ENCODE measurements at places on chromosomes 5 and 9. TPM values are rescaled to one million over a fixed set of nuclear protein-coding genes. Genes with fewer than 3 reads are reported as not detected.
A peak's percentile ranks its signal among the peaks of the same experiment; 100 is the strongest.

The PCDHGA5 gene
- 3.1 TPM for total RNA-seq

The ELOVL7 gene
- total RNA-seq = 2.0 TPM

The MEGF10 gene
- 1.0 TPM for total RNA-seq

The C9 gene
- total RNA-seq = 0.55 TPM

The TLX3 gene
- not detected for total RNA-seq

DNA sequence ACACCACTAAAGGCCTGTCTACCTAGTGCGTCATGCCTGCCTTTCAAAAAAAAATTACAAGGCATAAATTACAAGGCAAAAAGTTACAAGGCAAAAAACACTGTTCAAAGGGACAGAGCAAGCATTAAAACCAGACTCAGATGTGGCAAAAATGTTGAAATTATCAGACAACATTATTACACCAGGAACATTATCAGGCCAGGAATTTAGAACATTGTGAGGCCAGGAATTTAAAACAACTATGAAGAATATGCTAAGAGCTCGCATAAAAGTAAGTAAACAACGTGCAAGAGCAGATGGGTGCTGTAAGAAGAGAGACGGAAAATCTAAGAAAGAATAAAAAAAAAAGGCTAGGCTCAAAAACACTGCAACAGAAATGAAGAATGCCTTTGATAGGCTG is 18.2 kb upstream of the MLANA start:
- no peak for DNase-seq

DNA sequence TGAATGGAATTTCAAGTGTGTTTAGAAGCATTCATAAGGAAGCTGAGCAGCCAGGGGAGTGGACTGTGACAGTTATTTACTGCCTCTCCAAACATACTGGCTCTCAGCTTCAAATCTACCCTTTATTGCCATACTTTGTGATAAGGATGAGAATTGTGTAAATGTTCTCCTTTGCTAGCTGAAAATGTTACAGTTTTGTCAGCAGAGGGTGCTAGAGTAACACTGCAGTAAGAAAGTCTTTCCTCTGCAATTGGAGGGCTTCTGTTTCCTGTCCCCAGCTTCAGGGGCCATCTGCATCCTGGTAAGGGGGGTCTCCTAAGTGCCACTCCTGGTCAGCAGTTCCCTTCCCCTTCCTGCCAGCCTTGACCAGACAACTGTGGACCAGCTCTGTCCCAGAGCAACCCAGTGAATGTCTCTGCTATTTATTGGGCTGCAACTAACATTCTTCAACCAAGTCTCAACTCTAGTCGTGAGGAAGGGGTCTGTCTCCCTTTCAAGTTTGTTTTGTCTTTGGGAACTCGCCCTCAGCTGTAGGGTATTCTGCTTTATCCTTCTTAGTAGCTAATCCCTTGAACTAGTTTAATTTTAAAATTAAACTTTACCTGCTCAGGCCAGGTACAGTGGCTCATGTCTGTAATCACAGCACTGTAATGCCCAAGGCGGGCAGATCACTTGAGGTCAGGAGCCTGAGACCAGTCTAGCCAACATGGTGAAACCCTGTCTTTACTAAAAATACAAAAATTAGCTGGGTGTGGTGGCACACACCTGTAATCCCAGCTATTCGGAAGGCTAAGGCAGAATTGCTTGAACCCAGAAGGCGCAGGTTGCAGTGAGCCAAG is 45.3 kb downstream of the RAPGEF6 start:
- no peak for DNase-seq

DNA sequence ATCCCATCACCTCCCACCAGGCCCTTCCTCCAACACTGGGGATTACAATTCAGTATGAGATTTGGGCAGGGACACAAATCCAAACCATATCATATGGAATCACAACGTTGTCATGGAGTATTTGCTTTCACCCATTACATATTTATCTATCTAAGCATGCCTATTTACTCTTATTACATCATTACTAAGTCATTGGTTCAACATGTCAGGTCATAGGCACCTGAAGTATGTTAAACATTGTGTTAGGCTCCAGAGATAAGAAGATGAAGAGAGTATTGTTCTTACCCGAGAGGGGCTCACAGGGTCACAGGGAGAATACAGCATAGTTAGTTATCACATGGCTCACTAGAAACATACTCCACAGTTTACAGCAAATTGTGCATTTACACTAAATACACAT is 150.5 kb downstream of the TMEM161B start:
- no peak for DNase-seq

- no peak for DNase-seq
Observed at GRCh38 chr9:69027355-69028097, 8.0 kb upstream of the FXN start.

The ARHGEF37 gene
- 1.2 TPM for total RNA-seq

- no peak for DNase-seq
Observed at GRCh38 chr5:108528655-108529054, 146.8 kb upstream of the FBXL17 start.

DNA sequence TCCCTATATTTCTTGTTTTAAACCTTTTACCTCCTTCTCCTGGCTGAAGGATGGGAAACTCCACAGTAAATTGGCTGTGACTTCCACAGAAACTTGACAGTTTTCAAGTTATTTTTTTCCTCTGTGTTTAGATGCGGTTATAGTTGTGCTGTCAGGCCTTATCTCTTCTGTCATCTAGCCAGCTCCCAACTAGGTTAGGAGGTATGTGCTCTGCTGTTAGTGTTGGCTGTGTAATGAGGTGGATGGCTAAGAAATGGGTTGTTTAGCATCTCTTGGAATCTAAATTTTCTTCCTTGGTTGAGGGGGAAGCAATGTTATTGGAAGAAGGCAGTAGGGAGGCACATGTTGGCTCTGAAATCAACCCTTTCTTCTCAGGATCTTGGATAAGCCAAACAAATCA is 149.9 kb upstream of the RUSC2 start:
- no peak for DNase-seq

GRCh38 chr5:119287547-119288111 is 68.2 kb upstream of the TNFAIP8 start:
- no peak for DNase-seq

GRCh38 chr9:129287619-129288305 is 109.7 kb upstream of the IER5L start:
- DNase-seq = peak; percentile 67

The NXNL2 gene
- not detected for total RNA-seq

The IRX1 gene
- not detected for total RNA-seq

GRCh38 chr5:126953640-126954039 is 76.7 kb downstream of the MARCHF3 start:
- DNase-seq = no peak

DNA sequence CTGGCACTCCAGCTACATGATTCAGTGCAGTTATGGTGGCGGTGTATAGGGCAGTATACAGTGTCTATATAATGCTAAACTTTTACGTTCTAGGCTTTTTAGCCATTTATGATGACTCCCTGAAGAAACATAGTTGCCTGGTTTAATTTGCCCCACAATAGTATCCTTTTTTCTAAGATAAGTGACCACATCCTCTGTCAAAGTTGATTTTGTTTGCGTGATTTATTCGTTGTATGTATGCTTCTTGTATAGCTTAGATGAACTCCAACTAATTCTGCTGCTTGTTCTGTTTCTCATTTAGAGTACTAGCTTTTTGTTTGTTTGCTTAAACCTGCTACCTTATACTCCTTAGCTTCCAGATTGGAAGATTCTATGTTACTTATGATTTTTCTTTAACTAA is 83.6 kb downstream of the ERMP1 start:
- no peak for DNase-seq

- DNase-seq = no peak
Observed at GRCh38 chr5:144189800-144190429, 19.2 kb downstream of the KCTD16 start.

The RAD23B gene
- total RNA-seq = 91.9 TPM

The N4BP3 gene
- total RNA-seq = 2.2 TPM

DNA sequence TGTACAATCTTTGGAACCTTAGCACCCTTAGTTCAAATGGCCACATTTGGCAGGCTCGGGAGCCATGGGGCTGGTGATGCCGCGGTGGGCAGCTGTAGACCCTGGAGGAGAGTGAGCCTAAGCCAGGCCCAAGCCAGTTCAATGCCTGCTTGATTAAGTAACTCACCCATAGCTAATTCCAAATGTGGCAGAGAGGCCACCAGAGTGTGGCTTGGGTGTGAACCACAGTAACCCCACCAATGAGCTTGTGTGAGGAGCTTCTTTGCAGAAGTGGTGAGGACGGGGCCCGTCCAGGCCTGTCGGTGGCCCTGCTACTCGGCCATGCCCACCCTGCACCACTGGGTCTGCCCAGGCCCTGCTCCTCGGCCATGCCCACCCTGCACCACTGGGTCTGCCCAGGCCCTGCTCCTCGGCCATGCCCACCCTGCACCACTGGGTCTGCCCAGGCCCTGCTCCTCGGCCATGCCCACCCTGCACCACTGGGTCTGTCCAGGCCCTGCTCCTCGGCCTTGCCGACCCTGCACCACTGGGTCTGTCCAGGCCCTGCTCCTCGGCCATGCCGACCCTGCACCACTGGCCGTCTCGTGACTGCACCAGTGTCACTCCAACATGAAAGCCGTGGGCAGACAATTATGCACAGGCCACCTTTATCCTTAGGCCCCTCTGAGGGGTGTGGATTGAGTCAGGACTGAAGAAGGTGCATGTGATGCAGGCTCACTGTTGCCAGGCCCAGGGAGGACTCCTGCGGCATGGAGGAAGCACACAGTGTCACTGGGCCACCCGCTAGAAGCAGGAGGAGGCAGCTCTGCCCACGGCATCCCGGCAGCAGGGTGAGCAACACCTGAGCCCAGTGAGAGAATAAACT is 75.4 kb downstream of the MRPL36 start:
- DNase-seq = no peak

The KIAA1191 gene
- 76.3 TPM for total RNA-seq

- DNase-seq = no peak
Observed at GRCh38 chr5:167678481-167678880, 613.0 kb upstream of the WWC1 start.

DNA sequence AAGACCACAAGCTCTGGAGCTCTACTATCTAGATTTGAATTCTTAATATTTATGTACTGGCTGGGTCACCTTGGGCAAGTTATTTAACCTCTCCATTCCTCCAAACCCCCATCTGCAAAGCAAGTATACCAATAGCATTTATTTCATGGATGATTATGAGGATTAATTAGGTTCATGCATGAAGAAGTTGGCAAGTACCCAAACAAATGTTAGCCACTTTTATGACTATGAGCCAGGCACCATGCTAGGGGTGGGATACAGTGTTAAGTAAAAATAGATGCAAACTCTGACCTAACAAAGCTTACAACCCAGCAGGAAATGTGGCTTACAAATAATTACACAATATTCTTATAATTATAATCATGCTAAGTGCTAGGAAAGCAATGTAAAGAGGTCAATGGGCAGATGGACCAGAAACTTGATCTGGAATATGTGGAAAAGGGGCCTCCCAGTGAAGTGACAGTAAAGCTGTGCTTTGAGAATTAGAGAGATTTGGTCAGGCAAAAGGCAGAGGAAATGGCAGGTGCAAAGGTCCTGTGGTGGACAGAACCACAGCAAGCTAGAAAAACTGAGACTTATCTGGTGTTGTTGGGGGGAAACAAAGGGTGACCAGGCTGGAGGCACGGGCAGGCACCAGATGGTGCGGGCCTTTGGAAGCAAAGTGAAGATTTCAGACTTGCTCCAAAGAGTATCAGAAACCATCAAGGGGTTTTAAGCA is 525.2 kb upstream of the TRPC7 start:
- no peak for DNase-seq

DNA sequence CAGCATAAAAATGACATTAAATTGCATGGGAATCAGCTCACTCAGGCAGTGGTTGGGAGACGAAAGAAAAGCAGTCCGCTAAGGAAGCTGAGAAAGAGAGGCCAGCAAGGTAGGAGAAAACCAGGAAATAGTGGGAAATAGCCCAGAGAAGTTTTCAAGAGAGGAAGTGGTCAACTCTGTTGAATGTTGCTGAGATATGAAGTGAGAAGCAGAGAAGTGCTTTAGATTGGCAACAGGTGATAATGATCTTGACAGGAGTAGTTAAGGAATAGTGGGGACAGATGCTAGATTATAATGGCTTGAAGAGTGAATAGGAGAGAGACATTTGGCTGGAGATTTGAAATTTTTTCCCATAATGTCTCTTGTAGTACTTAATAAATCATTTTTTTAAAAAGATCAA is 30.8 kb downstream of the CNTRL start:
- DNase-seq = no peak

- DNase-seq = no peak
Observed at GRCh38 chr9:105413525-105413924, 34.3 kb upstream of the FSD1L start.

GRCh38 chr5:143986516-143987212 is 174.7 kb downstream of the HMHB1 start:
- no peak for DNase-seq

The ANKRD55 gene
- 8.4 TPM for total RNA-seq

The TMEM252 gene
- total RNA-seq = 0.85 TPM

GRCh38 chr5:81418606-81419005 is 24.7 kb upstream of the ACOT12 start:
- no peak for DNase-seq

DNA sequence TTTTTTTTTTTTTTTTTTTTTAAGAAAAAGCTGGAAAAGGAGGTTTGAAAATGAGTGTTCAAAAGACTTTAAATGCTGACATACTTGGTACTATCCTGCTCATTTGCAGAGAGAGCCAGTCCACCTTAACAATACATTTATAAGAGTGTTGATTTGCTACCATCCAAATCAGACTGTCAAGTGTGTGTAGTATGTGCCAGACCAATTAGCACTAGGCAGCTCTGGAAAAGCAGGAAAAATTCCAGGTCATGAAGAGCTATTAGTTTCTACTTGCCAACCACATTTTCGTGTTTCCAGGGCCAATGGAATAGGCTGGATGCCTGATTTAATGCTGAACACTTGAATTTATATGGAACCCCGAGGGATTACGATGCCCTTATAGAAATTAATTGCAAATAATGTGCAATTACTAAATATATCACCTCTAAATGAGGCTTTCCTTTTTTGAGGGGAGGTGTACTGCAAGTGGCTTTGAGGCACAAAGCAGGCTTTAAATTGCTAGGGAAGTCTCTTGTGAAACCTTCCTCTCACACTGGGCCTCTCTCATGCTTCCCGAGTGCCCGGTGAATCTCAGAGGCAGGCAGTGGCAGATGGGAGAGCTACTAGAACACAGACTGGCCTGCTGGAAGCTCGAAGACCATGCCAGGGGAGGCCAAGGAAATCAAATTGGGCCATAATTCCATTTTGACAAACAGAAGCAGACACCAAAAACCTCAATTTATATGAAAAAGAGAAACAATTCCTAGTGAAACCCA is 178.7 kb downstream of the PPP2R2B start:
- DNase-seq = no peak

The TBC1D2 gene
- 11.9 TPM for total RNA-seq

DNA sequence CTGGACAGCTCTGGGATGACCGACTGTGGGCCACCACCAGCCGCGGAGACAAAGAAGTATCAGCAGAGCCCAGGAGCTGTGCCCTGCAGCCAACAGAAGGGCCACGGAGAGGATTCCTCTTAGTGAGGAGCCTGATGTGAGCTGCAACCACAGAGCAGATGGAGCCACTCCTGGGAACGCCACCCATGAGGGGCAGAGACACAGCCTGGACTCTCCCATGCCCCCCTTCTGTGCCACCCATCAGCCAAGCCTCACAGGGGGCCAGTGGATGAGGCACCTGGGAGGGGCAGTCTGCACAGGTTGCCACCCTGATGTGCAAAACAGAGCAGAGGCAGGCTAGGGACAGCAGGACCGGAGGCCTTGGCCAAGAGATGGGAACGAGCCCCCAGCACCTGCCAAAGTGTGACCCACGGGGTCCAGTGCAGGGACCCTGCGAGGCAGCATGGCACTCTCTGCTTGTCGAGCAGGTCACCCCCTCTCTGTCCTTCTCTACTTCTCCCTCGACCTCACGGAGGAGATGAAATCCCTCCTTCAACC is 380.7 kb upstream of the IRX1 start:
- DNase-seq = no peak

GRCh38 chr9:13140843-13141592 is 138.5 kb downstream of the MPDZ start:
- DNase-seq = no peak

- DNase-seq = no peak
Observed at GRCh38 chr9:15205632-15206420, 101.2 kb downstream of the TTC39B start.

Data from spleen (tissue), 13 donors.